ENCODE measurements at places on chromosomes 1 and 21. TPM values are rescaled to one million over a fixed set of nuclear protein-coding genes. Genes with fewer than 3 reads are reported as not detected.

The GNAT2 gene
- total RNA-seq, result not detected

The WDR64 gene
- not detected for total RNA-seq

The GBP6 gene
- total RNA-seq, result 1.3 TPM

The COL11A1 gene
- total RNA-seq, result 7.5 TPM

The CHODL gene
- 0.37 TPM for total RNA-seq

The S100A13 gene
- 92.1 TPM for total RNA-seq

The SPRR2G gene
- not detected for total RNA-seq

The RORC gene
- total RNA-seq, result 24.7 TPM

The TRAF5 gene
- 8.6 TPM for total RNA-seq

The ANKRD65 gene
- total RNA-seq, result 54.2 TPM

The PIK3R3 gene
- 14.0 TPM for total RNA-seq

The FAM72D gene
- total RNA-seq, result 0.60 TPM

The OR2L2 gene
- total RNA-seq, result not detected

The ACBD3 gene
- total RNA-seq, result 39.7 TPM

The PRDX1 gene
- total RNA-seq, result 208 TPM

The PPIAL4G gene
- total RNA-seq, result 0.12 TPM

The C2CD2 gene
- total RNA-seq, result 19.5 TPM

The TAS1R1 gene
- total RNA-seq, result 0.51 TPM

The FCMR gene
- 10.5 TPM for total RNA-seq

The TMEM52 gene
- not detected for total RNA-seq

The GSTM2 gene
- total RNA-seq, result 27.6 TPM

The PRRX1 gene
- total RNA-seq, result 37.5 TPM

The S100A4 gene
- 665 TPM for total RNA-seq

The CELF3 gene
- total RNA-seq, result 0.31 TPM

The KCNN3 gene
- 4.9 TPM for total RNA-seq

The TMOD4 gene
- total RNA-seq, result not detected

The RNU1-3 gene
- total RNA-seq, result under 0.01 TPM

The MAP10 gene
- total RNA-seq, result 2.7 TPM

The CA6 gene
- not detected for total RNA-seq

The PYHIN1 gene
- 0.95 TPM for total RNA-seq

The MAP3K21 gene
- total RNA-seq, result 11.4 TPM

The SPRR5 gene
- total RNA-seq, result not detected

The ACTN2 gene
- 6.6 TPM for total RNA-seq

The CFHR1 gene
- 0.21 TPM for total RNA-seq

The COL6A1 gene
- 224 TPM for total RNA-seq

The LIPI gene
- not detected for total RNA-seq

The AIRE gene
- not detected for total RNA-seq

The SERPINC1 gene
- 0.61 TPM for total RNA-seq

The CHI3L1 gene
- total RNA-seq, result 98.6 TPM

The EXTL1 gene
- 0.43 TPM for total RNA-seq

The LRRC41 gene
- total RNA-seq, result 61.6 TPM

The TXNIP gene
- total RNA-seq, result 1,810 TPM

Measured in lung (tissue), 17 donors.